ENCODE measurements at places on chromosomes 2 and 18.
A peak's percentile ranks its signal among the peaks of the same experiment; 100 is the strongest.

DNA sequence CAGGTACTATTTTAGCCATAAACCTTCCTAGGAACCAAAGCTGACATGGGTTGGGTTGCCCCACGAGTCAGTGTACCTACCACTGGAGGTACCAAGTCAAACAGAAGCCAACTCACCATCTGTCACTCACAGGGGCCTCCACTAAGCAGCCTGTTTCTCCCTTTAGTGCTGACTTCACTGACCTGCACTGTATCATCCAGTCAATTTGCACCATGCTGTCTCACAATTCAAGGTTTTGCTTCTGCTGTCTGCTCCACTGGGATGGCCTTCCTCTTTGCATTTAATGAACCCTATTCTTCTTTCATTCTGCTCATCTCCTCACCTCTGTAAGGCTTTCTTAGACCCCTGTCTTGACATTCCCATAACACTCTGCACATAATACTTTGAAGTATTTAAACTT lies 47.2 kb downstream of the EIF2AK3 start:
- DNase-seq: no peak

- DNase-seq: no peak
Observed at GRCh38 chr18:5197461-5197860, 404 bp upstream of the AKAIN1 start.

- no peak for DNase-seq
Observed at GRCh38 chr18:22504251-22505030, 86.7 kb upstream of the CTAGE1 start.

DNA sequence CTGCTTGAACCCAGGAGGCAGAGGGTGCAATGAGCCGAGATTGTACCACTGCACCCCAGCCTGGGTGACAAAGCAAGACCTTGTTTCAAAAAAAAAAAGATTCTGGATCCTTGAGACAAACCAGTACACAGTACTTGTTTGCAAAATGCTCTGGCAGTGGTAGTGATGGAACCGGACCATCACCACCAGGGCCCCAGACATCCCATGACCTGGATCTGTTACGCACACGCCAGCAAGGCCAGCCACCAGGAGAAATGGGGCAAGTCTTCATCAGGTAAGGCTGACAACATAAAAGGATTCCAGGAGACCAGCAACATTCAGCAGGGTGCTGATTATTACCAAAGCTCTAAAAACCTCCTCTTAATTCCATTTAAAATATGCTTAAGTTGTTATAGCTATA lies 35.5 kb downstream of the TBC1D8 start:
- DNase-seq: no peak

DNA sequence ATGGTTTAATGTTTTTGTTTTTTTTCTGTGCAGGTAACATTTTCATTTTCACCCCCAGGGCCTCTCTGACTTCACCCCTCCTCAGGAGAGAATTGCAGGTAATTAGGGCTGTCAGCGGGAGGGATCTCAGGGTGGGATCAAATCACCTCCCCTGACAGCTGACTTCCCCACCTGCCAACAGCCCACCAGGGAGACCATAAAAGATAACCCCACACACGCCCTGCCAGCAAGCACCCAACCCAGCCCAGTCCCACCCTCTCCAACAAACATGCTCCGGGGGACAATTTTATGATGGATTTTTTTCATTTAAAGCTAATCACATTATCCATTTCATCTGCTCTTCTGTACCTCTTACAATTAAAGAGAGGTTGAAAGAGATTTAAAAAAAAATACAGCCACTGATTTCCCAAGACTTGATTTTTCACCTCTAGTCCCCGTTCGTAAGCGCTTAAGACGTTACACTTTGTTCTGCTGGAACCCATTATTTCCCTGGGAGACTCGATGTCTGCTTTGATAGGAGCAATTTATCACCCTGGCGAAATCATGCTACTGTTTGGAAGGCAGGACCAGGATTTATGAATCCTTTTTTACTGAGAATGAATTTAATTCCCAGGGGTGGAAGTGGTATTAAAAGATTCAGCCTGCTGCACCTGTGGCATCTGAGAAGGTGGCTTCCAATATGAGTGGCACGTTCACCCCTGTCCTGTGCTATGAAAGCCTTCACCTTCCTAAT lies 232.9 kb upstream of the ID2 start:
- peak; percentile 40 for DNase-seq

- no peak for DNase-seq
Observed at GRCh38 chr2:10964052-10964790, 52.5 kb downstream of the KCNF1 start.

DNA sequence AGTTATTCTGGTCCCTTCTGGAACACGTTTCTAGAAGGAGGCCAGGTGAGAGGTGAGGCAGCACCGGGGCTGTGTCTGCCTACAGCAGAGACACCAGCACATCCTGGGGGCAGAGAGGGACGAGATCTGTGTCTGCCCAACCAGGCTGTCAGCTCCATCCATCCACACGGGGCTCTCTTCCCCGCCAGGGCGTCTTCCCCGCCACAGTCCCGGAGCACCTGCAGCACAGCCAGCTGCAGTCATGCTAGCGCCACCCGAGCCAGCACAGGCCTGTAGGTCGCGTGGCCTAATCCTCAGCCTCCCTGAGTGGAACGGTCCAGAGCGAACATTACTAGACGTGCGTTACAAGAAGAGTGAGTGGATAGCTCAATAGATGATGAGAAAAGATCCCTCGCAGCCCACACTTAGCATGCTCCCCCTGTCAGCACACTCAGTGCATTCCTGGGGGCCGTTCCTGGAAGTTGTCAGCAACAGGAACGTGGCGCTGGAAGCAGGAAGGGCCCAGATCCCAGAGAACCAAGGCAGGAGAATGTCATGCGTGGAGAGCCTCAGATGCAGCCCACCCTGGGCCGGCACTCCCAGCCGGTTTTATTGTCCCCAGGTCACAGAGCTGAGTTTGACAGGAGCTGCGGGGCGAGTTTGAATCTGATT lies 179.0 kb downstream of the TWIST2 start:
- DNase-seq: no peak

DNA sequence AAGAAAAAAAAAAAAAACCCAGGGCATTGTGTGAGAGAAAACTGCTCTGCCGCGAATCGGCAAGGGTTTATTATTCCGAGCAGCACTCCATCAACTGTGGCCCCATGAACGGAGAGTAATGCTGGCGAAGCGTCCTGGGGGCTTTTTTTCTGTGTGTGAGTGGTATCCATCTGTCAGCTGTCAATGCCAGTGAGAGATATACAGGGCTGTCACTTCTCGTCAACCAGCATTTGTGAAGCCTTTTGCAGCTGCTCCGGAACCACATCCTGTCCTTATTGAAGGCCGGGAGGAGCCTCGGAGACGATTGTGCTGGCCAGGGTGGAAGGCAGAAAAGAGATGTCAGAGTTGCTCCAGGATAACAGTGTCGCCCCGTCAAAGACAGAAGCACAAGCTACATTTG lies 356.9 kb upstream of the SMIM21 start:
- no peak for DNase-seq

DNA sequence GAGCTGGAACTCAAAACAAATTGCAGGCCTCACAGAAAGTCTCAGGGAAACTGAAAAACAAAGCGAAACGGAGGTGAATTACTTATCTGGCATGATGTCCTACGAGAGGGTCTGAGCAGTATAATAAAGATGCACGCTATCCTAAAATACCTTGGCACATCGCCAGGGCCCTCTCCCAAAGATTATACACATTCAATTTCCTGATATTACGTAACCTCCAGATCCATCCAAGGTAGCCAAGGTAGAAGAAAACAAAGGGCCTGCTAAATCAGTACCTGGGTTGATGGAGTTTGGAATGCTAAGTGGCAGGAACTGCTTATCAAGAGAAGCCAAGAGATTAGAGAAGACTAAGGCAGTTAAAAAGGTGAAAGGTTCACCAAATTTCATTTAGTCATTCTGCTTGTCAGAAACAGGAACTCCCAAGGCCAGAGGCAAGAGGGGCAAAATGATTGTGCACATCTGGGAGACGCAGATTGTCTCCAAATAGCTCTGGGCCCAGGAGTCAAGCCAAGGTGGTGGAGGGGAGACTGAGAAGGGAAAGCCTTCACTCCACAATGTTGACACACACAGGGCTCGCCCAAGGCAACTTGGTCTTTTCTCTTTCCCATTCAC lies 236.8 kb upstream of the ATP5MC3 start:
- no peak for DNase-seq

GRCh38 chr2:241315879-241316631 lies at the start of gene SEPTIN2:
Gene SEPTIN2, plus strand, starts transcription at chr2:241315925. Its CDS starts 8,308 bp downstream, at chr2:241324233.
- no peak for DNase-seq

GRCh38 chr2:163044114-163044513 lies 205.5 kb upstream of the KCNH7 start:
- DNase-seq: no peak

DNA sequence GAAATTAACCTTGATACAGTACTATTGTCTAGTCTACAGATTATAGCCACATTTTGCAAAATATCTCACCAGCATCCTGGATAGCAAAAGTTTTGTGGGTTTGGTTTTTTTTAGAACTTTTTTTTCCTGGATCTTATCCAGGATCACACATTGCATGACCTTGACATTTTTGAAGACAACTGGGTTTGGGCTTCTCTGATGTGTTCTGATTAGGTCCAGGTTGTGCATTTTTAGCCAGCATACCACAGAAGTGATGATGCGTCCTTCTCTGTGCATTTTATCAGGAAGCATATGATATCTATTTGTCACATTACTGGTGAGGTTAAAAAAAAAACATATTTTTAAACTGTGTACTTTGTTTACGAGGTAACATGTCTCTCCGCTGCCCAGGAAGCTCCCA lies 221.0 kb upstream of the OSR1 start:
- no peak for DNase-seq

- no peak for DNase-seq
Observed at GRCh38 chr18:1045658-1046057, 141.0 kb downstream of the ADCYAP1 start.

- no peak for DNase-seq
Observed at GRCh38 chr2:102366406-102367112, 11.0 kb downstream of the IL18R1 start.

GRCh38 chr18:37138456-37138855 lies 309.5 kb downstream of the KIAA1328 start:
- DNase-seq: no peak

DNA sequence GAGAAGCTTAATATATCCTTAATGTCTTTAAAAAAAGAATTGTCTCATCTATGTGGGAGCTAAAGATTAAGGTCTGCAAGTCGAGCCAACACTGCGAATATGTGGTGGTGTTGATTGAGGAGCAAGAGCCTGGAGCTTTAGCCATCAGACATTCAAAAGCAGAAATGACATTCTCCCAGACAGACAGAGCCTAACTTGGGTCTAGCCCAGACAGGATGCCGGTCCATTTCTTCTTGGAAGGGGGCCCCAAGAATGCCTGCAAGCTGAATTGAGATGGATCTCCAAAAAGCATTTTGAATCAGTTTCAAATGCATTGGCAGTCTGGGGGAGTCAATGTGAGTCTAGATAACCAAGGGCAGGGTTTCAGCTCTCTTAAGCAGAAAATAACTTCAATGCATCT lies 30.1 kb upstream of the EML4 start:
- no peak for DNase-seq

DNA sequence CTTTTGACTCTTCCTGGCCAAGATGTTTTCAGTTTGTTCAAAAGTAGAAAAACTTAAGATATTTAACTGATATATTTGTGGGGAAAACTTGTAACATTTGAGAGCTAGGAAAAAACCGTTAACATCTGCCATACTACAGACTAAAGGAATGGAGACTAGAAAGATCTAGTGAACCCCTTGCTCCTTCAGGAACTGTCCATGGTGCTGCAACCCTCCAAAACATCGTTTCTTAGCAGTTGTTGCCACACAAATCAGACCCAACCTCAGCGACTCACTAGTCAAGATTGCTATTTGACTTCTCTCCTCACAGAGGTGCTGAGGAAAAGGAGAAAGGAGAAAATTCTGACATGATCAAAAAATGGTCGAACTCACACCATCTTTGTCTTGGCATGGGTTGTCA lies 393.8 kb upstream of the LYPD1 start:
- no peak for DNase-seq

GRCh38 chr2:42223067-42223854 lies 54.1 kb downstream of the EML4 start:
- DNase-seq: no peak

DNA sequence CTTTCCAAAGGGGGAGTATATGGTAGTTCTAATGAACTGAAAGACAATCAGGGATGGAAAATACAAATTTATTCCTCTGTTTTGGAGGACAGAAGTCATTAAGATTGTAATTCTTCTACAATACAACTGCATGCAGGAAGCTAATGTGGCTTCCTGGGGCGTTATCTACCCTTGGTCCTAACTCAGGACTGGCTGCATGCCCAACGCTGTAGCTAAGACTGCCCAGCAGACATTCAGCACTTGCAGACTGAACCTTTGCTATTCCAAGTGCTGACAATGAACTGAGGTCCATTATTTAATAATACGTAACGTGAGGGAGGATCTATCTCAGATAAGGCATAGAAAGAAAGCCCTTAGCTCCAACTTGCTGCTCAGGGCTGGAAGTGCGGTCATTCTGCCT lies 53.2 kb downstream of the ZAP70 start:
- DNase-seq: no peak

DNA sequence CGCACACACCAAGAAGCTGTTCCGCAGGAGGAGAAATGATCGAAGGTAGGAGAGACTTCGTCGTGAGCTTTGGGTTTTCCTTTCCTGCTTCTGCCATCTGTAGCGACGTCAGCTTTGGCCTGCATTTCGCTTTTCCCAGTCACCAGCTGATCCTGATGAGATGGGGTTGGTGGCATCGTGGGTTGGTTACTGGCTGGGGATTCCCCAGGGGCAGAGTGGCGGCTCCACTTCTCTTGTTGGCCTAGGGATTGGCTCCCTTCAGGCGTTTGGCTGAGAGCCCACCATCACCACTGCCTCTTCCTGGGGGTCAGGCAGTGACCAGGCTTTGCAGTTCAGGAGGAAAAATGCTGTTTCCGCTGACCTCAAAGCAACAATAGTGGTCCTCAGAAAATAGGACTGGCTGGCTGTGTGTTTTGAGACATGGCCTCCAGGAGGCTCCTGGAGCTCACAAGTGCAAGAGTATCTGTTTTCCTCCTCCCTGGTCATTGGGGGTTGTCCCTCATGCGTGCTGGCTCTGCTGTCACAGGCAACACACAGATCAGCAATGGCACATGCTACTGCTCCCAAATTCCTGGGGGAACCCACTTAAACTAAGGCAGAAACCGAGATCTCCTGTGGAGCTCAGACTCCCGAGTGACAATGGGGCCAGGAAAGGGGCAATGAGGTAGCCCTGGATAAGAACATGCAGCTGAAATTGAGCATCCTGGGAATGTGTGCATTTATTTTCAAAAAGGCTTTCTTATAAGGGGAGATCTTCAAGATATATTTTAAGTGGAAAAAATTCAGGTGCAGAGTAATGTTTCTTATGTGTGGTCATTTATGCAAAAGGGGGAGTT lies 173.0 kb downstream of the CTIF start:
- DNase-seq: no peak

- DNase-seq: no peak
Observed at GRCh38 chr2:177799531-177799930, 273.0 kb downstream of the PDE11A start.

GRCh38 chr2:117982376-117983033 lies 31.4 kb downstream of the CCDC93 start:
- no peak for DNase-seq

Measured in NCI-H2081 treated with DMSO at 0.1 percent for 48 hours (cell line).